ENCODE measurements at places on chromosomes 4 and X. TPM values are rescaled to one million over a fixed set of nuclear protein-coding genes. Genes with fewer than 3 reads are reported as not detected.

ZNF141 gene
- total RNA-seq: not detected

CXCL3 gene
- not detected for total RNA-seq

FAM120C gene
- 2.4 TPM for total RNA-seq

SLC49A3 gene
- total RNA-seq: 0.81 TPM

KLB gene
- not detected for total RNA-seq

KCNIP4 gene
- total RNA-seq: not detected

KIAA0232 gene
- total RNA-seq: 21.6 TPM

SCRG1 gene
- not detected for total RNA-seq

BEX5 gene
- total RNA-seq: not detected
